GM23248 (cell line): ENCODE measurements at places on chromosomes 12 and 14. TPM values are rescaled to one million over a fixed set of nuclear protein-coding genes. Genes with fewer than 3 reads are reported as not detected.

DNA sequence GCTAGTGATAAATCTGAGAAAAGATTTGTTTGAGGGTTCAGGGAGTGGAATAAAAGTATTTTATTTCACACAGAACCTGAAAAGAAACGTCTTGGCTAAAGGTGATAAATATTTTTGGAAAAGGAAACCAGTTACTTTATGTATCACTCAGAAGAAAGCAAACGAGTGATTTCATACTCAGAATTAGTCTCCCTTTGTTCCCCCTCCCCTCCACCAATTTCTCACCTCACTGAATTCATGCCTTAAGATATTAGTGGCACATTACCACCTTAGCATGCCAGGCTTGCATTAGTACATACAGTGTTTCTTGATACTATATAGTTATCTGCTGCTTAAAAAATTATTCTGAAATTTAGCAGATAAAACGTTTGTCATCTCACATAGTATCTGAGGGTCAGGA lies 28.2 kb downstream of the G2E3 start:
- H3K27ac ChIP-seq: no peak overlapping the region
- no peak overlapping the region for H3K4me3 ChIP-seq
- H3K27me3 ChIP-seq: no peaks in the 10 kb centered on the region

Gene TAS2R42
- polyA plus RNA-seq: not detected in 2 replicates

DNA sequence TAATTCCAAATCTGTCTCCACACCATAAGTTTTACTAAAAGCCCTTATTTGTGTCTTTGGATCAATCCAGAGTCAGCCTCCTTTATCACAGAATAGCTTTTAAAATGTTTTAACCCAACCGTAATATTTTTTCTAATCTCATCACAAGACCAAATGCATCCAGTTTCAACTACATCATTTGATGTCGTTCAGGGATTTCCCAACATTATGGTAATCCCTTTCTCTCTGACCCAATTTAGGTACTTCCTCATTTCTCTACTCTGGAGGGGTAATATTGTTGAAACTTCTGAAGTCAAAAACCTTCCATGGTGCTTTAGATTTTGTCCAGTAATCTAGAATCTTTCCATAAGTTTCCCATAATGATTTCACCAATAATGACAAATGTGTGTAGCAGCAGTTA lies 596.8 kb downstream of the SOX5 start:
- H3K36me3 ChIP-seq: no peaks in the 10 kb centered on the region
- H3K27me3 ChIP-seq: no peaks in the 10 kb centered on the region
- no peak overlapping the region for H3K27ac ChIP-seq
- H3K4me3 ChIP-seq: no peak overlapping the region
- no peaks in the 10 kb centered on the region for H3K4me1 ChIP-seq

DNA sequence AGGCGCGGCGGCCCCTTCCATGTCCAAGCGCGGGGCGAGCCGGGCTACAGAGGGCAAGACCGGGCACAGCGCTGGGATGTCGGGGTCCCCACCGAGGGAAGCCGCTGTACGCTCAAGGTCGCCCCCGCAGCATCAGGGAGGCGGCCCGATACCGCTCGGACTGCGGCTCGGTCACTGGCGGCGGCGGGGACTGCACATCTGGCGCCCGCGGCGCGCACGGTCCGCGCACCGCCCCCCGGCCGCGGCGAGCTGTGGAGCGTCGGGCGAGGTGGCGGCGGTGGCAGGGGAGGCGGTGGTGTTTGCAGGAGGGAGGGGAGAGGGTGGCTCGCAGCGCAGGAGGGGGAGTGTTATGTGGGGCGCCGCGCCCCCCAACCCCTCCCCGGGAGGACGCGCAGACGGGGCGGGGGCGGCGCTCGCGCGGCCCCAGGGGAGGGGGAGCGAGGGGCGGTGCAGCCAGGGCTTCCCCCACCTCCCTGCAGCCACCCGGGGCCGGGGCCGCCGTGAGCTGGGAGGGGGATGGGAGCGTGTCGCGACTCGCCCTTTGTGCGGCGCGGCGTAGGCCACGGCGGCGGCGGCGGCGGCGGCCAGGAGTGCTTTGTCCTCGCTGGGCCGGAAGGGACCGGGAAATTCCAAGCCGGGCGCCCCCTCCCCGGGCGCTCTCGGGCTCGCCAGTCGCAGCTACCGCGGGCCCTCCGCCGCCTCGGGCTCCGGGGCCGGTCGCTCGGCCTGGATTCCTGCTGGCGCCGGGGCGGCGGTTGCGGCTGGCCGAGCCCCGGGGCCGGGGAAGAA lies at the start of gene NUAK1:
Gene NUAK1 (minus strand): TSS at position 322 of the 789 bp plus-strand sequence. CDS start 301 bp downstream, at position 21.
- no peaks in the 10 kb centered on the region for H3K36me3 ChIP-seq
- H3K27ac ChIP-seq: peak within 1 kb of the TSS; percentile 89
- no peaks in the 10 kb centered on the region for H3K27me3 ChIP-seq
- H3K4me1 ChIP-seq: peaks cover 40% of the 10 kb centered on the region

Gene PLBD1
- polyA plus RNA-seq: 0.13 and 0.29 TPM in 2 replicates

DNA sequence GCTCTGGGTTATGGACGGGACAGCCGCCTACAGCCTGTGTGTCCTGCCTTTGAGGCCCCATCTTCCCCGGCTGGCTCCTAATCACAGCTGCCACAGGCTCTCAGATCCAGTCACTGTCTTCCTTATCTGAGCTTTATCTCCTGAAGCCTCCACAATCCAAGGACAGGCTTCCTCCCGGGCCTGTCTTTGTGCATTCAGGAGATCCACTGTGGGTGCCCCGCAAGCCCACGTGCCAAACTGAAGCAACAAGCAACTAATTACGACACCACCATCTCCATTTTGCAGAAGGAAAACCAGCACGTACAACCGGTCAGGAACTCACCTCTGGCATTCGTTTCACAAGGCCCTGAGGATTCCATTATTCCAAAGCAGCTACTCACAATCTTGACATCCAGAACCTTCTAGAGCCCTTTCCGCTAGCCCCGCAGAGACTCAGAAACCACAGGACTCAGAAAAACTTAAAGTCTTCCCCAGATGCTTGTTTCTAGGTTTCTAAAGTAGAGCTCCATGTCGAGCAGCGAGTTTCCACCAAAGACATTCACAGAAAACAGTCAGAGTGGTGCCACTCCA lies 14.0 kb downstream of the SYNE3 start:
- H3K4me3 ChIP-seq: no peak overlapping the region
- peaks cover 29% of the 10 kb centered on the region for H3K4me1 ChIP-seq
- DNase-seq: no peak
- no peak overlapping the region for H3K27ac ChIP-seq
- H3K36me3 ChIP-seq: no peaks in the 10 kb centered on the region
- no peaks in the 10 kb centered on the region for H3K27me3 ChIP-seq
